ENCODE measurements at places on chromosomes 2 and 18. TPM values are rescaled to one million over a fixed set of nuclear protein-coding genes. Genes with fewer than 3 reads are reported as not detected.

DNA sequence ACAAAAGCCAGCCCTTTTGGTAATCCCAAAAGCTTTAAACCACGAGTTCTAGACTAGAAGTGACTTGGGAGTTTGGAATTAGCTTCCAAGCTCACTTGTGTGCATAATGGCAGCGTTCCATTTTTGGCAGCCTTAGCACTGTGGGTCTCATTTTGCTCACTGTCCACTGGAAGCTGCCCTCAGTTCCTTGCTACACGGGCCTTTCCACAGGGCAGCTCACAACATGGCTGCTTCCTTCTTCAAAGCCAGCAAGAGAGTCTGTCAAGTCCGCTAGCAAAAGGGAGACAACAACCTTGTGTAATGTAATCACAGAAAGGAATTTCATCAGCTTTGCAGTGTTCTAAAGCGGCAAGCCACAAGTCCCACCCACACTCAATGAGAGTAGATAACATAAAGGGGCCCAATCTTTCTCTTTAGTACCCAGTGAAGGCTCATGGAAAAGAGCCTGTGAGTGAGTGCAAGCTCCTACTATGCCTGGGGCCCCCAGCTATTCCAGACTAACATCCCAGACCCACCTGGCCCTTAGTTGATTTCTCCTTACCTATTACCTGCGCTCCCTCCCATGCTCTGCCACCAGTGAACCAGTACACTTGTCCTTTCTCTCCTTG, 239.7 kb upstream of the FBXO11 start:
- H3K27ac ChIP-seq: no peak overlapping the region
- no peak for DNase-seq
- no peak overlapping the region for H3K4me3 ChIP-seq

- peak overlapping the region; percentile 85 for H3K27ac ChIP-seq
- peak overlapping the region; percentile 11 for H3K4me3 ChIP-seq
- H3K4me1 ChIP-seq: peaks cover 26% of the 10 kb centered on the region
- DNase-seq: peak; percentile 88
- H3K27me3 ChIP-seq: no peaks in the 10 kb centered on the region
These were observed 13.2 kb upstream of the LRRFIP1 start for GRCh38 chr2:237614151-237614720.

GRCh38 chr2:205680067-205680466, 2.2 kb upstream of the NRP2 start:
- DNase-seq: peak; percentile 92
- no peaks in the 10 kb centered on the region for H3K4me1 ChIP-seq
- H3K4me3 ChIP-seq: no peak overlapping the region
- H3K36me3 ChIP-seq: no peaks in the 10 kb centered on the region
- no peak overlapping the region for H3K27ac ChIP-seq

DNA sequence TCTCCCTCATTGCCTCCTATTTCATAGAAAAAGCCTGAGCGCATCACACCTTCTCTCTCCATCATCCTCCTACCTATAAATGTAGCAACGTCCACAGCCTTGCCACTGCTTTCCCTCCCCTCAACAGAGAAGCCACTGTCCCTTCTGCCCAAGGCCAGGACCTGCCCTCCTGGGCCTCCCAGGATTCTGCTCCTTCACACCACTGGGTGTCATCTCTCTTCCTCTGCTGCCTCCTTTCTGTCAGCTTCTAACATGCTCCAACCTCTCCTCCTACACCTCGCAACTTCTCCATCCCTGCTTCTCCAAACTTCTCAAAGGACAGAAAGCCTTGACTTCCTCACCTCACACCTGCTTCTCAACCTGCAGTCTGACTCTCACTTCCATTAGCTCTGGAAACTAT, 21.2 kb upstream of the ME2 start:
- H3K36me3 ChIP-seq: no peaks in the 10 kb centered on the region
- no peaks in the 10 kb centered on the region for H3K4me1 ChIP-seq
- H3K27ac ChIP-seq: no peak overlapping the region
- no peak overlapping the region for H3K4me3 ChIP-seq
- DNase-seq: no peak

DNA sequence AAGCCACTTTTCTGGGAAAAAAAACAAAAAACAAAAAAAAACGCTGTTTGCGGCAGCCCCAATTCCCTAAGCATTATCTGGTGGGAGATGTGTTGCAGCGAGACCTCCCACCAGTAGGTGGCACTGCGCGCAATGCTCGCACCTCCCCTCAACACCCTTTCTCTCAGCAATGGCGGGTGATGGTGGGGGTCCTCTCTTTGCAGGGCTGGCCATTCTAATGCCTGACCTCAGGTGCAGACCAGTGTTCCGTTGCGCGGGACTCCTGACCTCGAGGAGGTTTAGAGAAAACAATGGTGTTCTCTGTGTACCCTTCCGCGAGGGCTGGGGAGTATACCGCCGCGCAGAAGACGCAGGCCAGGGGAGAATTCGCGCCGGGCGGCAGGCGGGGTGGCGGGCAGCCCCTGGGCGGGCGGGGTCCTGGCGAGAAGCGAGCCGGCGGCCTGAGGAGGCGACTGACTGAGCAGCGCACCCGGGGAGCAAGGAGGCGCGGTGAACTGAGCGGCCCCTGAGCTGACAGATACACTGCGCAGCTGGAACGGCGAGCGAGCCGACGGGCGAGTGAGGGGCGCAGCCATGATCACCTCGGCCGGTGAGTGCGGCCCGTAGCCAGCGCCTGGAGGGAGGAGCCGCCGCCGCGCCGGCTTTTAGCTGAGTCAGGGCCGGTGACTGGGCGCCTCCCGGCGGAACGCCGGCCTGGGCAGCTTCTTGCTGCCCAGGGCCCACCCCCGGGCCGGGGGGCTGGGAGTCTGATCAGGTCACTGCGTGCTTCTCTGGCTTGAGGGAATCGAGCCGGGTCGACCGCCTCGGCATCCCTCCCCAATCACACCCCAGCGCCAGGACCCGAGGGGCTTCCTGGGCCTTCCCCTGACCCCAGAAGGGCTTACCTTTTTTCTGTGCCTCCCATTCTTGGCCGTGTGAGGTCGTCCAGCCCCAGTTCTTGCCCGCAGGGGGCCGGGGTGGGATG, at the start of gene PSMD1:
PSMD1 (plus strand) TSS at position 415 of the 964 bp plus-strand sequence; CDS start at position 574, 159 bp downstream.
- peaks cover 1% of the 10 kb centered on the region for H3K27me3 ChIP-seq
- peak within 1 kb of the TSS; percentile 96 for H3K4me3 ChIP-seq
- DNase-seq: peak; percentile 93
- no peaks in the 10 kb centered on the region for H3K4me1 ChIP-seq
- H3K27ac ChIP-seq: no peak within 1 kb of the TSS

- H3K4me3 ChIP-seq: no peak overlapping the region
- no peak for DNase-seq
- no peaks in the 10 kb centered on the region for H3K27me3 ChIP-seq
- H3K27ac ChIP-seq: no peak overlapping the region
- H3K36me3 ChIP-seq: no peaks in the 10 kb centered on the region
These were observed 54.2 kb downstream of the SEMA4F start for GRCh38 chr2:74708296-74708695.

- H3K36me3 ChIP-seq: peaks cover 10% of the 10 kb centered on the region
- H3K4me3 ChIP-seq: no peak overlapping the region
- no peaks in the 10 kb centered on the region for H3K27me3 ChIP-seq
- H3K4me1 ChIP-seq: no peaks in the 10 kb centered on the region
- no peak for DNase-seq
These were observed 30.5 kb upstream of the SNORC start for GRCh38 chr2:232839411-232840079.

GRCh38 chr2:128489526-128490273, 171.0 kb upstream of the HS6ST1 start:
- peak; percentile 15 for DNase-seq
- no peak overlapping the region for H3K4me3 ChIP-seq

DNA sequence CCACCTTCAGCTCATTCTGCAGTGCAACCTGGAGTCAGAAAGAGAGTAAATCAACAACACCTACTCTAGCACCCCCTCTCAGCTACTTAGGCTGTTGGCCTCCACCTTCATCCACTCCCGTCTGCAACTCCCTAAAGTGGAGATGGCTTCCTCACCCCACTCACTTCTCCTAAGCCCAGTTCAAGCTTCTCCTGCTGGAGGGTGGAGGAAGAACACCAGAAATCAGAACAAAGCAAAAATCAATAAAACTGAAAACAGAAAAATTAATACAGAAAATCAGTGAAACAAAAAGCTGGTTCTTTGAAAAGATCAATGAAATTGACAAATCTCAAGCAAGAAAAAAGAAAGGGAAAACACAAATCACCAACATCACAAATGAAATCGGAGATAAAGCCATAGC, 191.7 kb downstream of the ANAPC1 start:
- no peak overlapping the region for H3K4me3 ChIP-seq
- H3K4me1 ChIP-seq: no peaks in the 10 kb centered on the region
- H3K27me3 ChIP-seq: no peaks in the 10 kb centered on the region

DSG1 gene
- not detected for total RNA-seq

SERPINB8 gene
- total RNA-seq: 2.9 TPM

WNT6 gene
- not detected for total RNA-seq

ZCCHC2 gene
- 12.4 TPM for total RNA-seq

EFR3B gene
- 7.2 TPM for total RNA-seq

ASB18 gene
- not detected for total RNA-seq

CCDC74B gene
- 6.7 TPM for total RNA-seq

All from H9 (cell line).